ENCODE measurements at places on chromosomes 2 and 18.

DNA sequence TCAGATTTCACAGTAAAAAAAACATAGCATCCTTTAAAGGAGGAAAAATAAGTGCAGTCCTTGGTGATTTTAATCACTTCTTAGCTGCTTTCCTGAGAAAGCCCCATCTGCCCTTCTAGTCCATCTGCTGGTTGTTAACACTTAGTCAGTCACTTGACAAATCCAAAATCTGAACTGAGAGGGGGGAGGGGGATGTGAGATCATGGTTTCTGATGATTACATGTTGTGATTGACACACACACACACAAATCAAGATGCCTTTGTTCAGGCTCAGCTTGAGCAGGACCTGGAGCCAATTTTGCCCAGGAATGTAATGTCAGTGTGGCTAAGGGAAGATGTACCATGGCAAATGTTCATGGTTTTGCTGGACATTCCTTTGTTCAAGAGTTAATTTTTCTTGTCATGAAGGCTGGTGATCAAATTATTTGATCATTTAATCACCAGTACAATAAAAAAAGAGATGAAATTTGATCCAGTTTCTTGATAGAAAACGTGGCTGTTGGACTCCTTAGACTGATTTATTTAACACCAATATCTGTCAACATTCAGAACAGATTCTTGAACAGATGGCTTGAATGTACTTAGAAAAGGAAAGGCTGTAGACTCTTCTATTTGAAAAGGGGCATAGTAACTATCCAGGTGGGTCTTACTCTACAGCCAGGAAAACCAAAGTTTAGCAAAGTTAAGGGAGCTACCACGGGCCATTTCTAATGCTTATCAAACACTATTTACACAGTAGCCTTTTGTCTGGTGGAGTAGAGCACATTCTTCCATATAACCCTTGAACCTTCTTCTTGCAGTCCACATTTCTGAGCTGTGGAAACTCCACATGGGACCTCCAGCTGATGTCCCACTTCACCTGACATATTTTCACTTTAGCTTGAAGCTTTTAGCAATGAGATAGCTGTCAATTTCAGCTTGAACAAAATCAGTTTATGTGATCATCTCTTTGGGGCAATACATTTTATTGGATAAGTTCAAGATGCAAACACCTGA, 408.7 kb downstream of the PIK3C3 start:
- no peak for DNase-seq

- DNase-seq: no peak
Observed at GRCh38 chr2:73292906-73293533, 328 bp downstream of the EGR4 start.

DNA sequence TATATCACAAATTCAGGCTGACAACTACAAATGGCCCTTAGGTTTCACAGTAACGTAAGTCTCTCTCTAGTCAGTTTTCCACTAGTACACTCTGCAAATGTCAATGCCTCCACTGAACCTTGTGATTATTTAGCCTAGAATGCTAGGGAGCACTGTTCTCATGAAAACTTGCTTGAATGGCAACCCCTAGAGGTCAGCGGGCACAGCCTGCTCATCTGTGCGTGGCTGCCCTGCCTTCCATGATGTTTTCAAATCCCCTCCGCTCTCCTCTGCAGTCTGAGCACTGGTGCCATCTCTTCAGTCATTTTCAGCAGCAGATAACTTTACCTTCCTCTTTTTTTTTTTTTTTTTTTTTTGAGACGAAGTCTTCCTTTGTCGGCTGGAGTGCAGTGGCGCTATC, 84.1 kb upstream of the GULP1 start:
- DNase-seq: no peak

- DNase-seq: no peak
Observed at GRCh38 chr2:70966681-70967080, 11.7 kb upstream of the ANKRD53 start.

GRCh38 chr2:79717364-79718007, 204.6 kb downstream of the CTNNA2 start:
- DNase-seq: no peak

DNA sequence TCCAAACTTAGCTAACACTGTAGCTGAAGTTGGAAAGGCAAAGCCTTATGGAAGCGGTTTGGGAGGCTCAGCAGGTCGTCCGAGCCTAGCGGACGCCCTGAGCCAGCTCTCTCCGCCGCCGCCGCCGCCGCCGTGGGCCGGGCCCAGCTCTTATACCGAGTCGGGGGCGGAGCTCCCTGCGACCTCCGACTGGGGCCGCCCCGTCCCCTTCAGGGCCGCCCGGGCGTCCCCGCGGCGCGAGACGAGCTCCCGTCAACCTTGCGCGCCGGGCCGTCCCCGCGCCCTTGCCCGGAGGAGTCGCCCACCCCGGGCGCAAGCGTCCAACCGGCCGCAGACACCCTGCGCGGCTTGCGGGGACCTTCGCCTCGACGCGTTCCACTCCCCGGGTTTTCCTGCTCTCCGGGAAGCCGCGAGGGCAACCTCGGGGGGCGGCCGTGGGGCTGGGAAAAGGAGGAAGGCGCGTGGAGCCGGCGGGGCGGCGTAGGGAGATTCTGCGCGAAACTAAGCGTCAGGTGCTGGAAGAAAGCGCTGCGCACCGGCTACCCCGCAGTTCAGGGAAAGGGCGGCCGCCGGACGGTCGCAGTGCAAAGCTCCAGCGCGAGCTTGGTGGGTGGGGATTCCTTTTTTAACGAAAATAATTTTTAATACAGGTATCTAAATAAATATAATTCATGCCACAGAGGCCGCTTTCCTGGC, at the start of gene SLC40A1:
Gene SLC40A1 (minus strand): TSS at position 129 of the 696 bp plus-strand sequence. CDS start 326 bp downstream, outside the sequence.
- no peak for DNase-seq
